Fibroblast of skin of scalp (primary cell): ENCODE measurements at places on chromosomes 7 and 10.

DNA sequence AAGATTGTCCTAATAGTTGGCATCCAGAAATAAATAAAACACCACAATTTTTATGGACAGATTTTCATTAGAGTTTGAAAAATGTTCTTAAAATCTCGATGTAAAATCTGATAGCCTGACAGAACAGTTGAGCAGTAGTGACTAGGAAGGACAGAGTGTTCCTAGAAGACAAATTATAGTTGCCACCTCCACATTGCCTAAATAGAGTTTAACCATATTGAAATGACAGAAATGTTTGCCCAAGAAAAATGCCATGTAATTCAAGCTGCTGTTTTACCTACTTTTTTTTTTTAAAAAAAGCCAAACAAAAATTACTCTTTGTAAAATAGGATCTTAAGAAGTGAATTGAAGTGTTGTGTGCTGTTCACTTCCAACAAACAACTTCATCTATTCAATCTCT lies 8.9 kb upstream of the HERC4 start:
- DNase-seq = no peak

DNA sequence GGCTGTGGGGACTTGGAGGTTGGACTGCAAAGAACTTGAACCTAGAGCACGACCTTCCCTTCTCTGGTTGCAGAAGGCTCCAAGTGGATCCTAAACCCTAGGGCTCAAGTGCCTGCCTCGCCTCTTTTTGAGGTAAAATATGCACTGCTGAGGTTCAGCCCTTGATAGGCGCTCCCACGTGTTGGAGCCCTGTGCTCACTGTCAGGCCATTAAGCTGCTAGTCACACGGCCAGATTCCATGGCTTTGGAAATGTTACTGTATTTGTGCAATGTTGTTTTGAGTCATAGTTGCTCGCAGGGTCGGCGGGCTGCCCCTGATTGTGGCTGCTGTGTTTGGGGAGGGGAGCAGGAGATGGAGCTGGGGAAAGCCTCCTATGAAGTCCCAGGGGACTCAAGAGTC lies 39.8 kb upstream of the PCBD1 start:
- DNase-seq = no peak

GRCh38 chr7:81501220-81501619 lies 268.6 kb downstream of the HGF start:
- peak; percentile 62 for DNase-seq

- DNase-seq = no peak
Observed at GRCh38 chr7:151505433-151505832, 14.3 kb downstream of the RHEB start.

DNA sequence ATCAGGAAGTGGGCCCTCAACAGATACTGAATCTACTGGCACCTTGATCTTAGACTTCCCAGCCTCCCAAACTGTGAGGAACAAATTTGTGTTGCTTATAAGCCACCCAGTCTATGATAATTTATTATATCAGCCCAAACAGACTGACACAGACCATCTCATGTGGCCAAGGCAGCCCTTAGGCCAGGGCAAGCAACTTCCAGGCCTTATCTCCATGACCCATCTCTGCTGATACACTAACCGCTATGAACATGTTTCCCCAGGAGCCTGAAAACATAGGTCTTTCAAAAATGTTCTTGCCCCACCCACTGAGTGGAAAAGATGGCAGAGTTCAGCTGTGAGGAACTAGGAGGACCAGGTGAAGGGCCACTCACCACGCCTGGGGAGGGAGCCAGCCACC lies 3.2 kb upstream of the BLOC1S2 start:
- DNase-seq = no peak

GRCh38 chr7:2149672-2150444 lies 82.9 kb downstream of the MAD1L1 start:
- DNase-seq = no peak

GRCh38 chr10:1499359-1499957 lies 237.9 kb downstream of the ADARB2 start:
- DNase-seq = no peak

GRCh38 chr7:151057506-151057988 lies at the start of gene CDK5:
Gene CDK5 (minus strand): TSS chr7:151057897. CDS start chr7:151057848, 49 bp downstream.
- no peak for DNase-seq

- DNase-seq = no peak
Observed at GRCh38 chr7:13988731-13989125, 738 bp downstream of the ETV1 start.

DNA sequence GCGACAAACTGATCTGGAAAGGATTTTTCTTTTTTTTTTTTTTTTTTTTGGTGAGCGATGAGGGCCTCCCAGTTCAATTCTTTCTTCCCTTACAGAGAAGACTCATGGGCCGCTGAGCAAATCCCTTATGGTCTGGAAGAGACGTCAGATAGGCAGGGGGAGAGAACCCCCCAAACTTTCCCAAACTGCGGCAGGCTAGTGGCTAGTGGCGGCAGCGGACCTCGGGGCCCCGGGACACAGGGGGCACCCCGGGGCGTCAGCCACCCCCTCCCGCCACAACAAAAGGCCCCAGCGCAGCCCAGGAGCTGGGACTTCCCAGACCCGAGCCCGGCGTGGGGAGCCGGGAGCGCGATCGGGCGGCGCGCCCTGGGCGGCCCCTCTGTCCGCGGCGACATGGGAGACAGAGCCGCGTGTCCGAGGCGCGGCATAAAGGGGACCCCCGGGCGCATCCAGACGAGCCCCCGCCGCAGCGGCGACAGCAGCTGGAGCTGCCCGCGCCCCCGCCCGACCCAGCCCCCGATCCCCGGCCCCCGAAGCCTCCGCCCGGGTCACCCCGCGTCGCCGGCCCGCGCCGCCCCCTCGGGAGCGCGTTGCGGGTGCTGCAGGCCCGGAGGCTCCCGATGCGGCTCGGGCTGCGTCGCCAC lies 755 bp downstream of the FAM171A1 start:
- DNase-seq = peak; percentile 37

GRCh38 chr10:130372866-130373265 lies 236.7 kb downstream of the GLRX3 start:
- no peak for DNase-seq

DNA sequence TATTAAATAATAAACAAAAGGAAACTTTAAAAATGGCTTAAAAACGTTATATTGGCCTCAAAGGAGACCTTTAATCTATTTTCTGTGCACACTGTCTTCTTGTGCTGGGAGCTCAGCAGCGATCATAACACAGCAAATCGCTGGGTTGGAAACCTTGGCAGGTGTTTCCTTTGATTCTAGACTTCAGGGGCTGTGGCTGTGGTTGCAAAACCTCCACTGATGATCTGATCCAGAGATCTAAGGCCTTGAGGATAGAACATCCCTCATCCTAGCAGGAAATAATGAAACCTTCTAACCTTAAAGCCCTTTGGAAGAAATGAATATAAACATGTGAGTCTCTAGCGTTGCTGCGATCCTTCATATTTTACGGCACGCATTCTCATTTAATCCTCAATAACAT lies 29.8 kb downstream of the CDHR3 start:
- no peak for DNase-seq

DNA sequence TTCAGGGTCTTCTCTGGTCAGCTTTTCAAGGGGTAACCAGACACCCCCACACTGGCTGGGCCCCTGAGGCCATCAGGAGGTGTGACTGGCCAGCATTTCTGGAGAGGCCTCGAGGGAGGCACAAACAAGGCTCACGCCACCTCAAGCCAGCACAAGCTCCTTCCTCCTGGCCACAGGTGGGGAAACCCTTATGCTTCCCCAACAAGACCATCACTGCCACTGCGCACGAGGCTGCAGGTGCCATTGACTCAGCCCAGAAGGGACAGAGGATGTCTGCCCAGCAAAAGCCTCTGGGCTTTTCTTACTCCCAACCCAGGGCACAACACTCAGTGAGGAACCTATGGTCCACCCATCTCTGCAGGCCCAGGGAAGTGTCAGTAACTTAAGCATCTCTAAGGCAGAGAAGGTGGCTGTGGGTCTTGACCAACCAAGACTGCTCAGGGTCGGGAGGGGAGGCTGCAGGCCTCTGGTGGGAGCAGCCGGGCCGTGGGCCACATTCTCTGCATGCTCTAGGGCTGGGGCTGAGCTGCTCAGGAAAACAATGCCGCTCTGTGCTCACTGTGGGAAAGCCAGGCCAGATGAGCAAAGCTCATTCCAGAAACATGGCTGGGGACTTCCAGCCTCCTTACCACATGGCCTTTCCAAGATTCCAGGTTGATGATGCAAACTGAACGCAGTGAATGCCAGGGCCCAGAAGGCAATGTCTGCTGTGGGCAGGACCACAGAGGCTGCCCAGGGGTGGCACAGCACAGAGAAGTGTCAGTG lies 24.2 kb upstream of the RASSF4 start:
- DNase-seq = peak; percentile 90

- DNase-seq = no peak
Observed at GRCh38 chr10:23514321-23514720, 75.4 kb downstream of the OTUD1 start.

DNA sequence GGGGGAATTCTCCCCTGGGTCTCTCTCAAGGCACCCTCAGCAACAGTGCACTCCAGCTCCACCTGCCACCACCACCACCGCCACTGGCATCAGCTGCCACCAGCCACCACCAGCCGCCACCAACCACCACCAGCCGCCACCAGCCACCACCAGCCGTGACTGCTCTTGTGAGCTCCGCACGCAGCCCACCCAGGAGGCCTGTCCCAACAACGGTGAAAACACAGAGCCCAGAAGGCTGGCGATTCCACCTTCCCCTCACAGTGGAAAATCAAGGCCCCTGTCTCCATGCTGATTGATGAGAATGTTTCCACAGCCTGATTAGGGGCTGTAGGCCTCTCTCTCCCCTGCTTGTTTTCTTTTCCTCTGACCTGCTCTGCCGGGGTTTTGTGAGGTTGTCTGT lies 41.1 kb downstream of the COBL start:
- DNase-seq = no peak

GRCh38 chr10:124693801-124694416 lies 50.3 kb downstream of the FAM53B start:
- no peak for DNase-seq

DNA sequence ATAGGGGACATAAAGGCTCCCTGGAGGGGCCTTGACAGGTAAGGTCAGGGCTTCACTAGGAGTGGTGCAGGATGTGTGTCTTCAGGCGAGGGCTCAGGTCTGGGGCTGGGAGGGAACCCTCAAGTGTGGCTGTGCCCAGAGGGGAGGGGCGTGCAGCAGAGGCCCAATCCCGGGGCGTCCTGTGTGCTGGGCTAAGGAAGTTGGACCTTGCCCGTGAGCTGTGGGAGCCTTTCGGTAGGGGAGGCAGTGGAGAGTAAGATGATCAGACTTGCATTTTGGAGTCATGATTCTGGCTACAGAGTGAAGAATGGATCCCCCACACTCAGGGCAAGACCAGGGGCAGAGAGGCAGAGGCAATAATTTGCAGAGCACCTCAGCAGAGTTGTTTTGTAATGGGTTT lies 145.4 kb downstream of the BUB3 start:
- DNase-seq = no peak

DNA sequence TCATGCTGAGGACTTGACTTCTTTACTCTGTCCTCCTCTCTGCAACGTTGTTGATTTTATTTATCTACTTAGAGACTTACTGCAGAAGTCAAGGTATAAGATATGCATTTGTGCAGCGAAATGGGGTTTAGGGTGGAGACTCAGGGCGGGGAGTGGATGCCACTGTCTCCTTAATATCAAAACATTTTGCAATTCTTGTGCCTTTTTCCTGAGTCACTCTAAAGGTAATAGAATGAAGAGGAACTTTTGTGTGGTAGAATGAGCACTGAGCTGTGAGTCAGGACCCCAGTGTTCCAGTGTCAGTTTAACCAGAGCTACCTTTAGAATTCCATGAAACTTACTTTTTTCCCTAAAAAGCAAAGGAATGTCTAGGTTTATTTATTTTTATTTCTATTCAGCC lies 78.2 kb downstream of the VTI1A start:
- no peak for DNase-seq

DNA sequence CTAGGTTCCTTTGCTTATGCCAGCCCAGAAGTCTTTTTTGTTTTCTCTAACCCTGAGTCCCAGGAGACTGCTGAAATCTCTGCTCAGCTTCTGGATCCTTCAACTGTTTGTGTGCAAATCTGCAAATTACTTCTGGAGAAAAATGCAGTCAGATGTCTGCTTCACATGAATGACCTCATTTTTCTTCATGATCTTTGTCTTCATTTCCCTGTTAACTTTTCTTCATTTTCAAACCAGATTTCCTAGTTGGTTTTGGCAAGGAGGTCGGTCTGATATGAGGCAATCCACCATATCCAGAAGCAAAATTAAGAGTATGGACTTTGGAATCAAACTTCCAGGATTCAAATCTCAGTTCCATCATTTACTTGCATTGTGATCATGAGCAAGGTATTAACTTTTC lies 66.8 kb downstream of the ZNF503 start:
- peak; percentile 20 for DNase-seq

DNA sequence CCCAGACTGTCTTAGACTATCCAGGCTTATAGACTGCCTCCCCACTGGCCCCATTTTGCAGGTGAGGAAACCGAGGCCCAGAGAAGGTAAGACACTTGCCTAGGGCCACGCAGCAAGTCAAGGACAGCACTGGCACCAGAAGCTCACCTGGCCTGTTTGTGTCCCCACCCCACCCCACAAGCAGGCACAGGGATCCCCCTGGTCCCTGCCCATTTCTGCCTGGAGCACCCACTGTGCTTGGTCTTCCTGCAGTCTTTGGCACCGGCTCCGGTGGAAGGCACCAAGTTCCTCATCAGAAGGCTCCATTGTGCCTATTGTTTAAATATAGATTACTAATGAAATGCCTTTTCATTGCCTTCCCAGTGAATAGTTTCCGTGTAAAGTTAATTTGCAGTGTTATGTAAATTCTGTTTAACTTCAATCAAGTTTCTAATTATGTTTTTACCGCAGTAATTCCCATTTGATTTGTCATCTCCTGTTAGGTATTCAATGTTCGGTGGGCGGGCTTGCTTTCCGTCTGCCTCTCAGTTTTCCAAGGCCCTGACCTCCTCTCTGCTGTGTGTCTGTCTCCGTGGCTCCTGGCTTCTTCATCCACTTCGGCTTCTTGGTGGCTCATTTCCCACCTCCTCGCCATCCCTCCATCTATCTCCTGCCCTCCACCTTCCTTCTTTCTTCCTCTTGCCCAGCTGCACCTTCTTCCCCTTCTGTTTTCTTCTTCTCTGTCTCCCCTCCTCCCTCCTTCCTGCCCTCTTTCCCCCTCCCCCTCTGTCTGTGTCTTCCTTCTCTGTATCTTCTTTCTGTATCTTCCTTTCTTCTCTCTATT lies 75.8 kb downstream of the ZMIZ1 start:
- DNase-seq = peak; percentile 60
